Cortex of kidney (tissue), 1 donor: ENCODE measurements at places on chromosomes 2 and 18.

DNA sequence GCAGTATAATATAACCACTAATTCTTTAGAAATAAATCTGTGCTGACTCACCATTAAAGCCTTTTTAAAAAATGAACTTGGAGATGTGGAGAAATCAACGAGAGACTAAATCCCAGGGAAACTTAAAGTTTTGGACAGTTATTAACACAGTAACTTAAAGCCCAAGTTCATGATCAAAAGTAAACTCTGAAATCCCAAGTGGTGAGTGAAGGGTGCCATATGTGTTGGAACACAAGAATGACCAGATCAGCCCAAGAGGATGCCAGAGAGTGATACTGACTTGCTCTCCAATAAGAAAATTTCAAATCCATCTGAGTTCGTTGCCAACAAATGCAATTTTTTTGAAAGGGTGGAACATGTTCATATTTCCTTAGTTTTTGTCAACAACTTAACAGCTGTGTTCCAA, 838.1 kb upstream of the ACVR2A start:
- DNase-seq: no peak

- no peak for DNase-seq
Observed at GRCh38 chr2:136065384-136065783, 52.6 kb downstream of the CXCR4 start.

- DNase-seq: no peak
Observed at GRCh38 chr18:56921896-56922480, 224.9 kb upstream of the BOD1L2 start.

GRCh38 chr18:28422577-28422976, 245.6 kb upstream of the CDH2 start:
- no peak for DNase-seq
